ENCODE measurements at places on chromosomes 5 and 9.

- DNase-seq: no peak
Measured at GRCh38 chr5:130109152-130109551, 204.9 kb downstream of the CHSY3 start.

- DNase-seq: no peak
Measured at GRCh38 chr5:173707392-173707791, 90.9 kb upstream of the BOD1 start.

- no peak for DNase-seq
Measured at GRCh38 chr5:132839426-132840301, 9.2 kb upstream of the SHROOM1 start.

DNA sequence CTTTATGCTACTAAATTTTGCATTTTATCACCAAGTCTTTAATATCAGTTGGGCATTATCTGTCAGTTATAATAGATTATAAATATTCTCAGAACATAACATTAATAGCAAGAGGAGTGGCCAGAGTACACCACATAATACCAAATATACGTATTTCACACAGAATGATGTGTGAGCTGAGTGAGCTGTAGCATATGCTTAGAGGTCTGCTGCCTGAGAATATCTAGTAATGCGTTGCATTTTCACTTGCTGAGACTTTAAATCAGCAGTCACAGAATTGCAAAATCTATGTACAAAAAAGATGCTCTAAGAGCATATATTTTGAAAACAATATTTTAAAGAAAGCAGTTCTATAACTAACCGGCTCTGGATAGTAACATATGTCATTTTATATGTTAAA is 921.1 kb upstream of the EDIL3 start:
- no peak for DNase-seq

DNA sequence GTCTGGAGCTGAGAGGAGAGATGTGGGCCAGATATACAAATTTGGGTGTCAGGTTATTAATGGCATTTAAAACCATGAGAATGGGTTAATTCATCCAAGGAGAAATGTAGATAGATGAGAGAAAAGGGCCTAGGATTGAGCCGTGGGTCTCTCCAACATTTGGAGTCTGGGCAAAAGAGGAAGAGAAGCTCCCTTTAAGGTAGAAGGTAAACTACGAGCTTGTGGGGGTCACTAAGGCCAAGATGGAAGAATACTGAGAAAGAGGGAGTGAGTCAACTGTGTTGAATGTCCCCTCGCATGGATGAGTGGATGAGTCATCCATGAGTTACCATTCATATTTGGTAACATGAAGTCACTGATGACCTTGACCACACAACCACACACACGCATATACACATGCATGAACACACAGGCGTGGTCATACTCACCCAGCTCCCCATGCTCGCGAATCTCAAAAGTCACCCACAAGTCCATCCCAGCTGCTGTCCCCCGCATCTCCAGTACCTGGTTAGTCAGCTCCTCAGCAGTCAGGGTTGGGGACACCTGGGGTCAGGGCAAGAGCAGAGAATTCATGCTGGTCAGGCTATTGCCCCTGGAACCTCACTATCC is 6.8 kb upstream of the FCHSD1 start:
- no peak for DNase-seq

GRCh38 chr5:93723681-93724080 is 17.7 kb downstream of the POU5F2 start:
- DNase-seq: no peak

GRCh38 chr5:165209101-165209727 is 1703.8 kb downstream of the MAT2B start:
- DNase-seq: peak; percentile 62

DNA sequence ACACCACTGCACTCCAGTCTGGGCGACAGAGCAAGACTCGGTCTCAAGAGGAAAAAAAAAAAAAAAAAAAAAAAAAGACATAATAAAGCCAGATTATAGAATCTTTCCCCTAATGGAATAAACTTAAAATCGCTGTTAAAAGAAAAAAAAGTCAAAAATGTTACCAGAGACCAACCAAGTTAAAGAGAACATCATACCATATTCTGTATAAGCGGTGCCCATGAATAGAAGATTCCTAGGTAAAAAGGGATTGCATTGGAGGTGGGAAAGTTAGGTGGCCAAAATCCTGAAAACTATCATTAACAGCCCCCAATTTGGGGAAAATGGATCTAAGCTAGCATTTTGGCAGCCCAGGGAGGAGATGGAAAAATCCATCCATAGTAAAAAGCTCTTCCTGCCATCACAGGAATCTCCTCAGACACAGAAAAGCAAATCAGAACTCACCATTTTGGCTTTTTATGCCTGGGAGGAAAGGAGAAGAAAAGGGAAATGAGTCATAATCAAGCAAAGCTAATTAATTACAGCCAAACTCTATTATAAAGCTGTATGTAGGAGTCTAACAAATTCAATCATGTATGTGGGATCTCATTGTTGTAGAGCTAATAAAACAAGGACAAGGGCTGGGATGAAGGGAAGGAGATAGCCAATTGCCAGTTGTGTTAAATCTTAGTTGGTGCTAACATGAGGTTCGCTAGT is 363.8 kb downstream of the ARL15 start:
- no peak for DNase-seq

- DNase-seq: peak; percentile 76
Measured at GRCh38 chr9:136671646-136672430, 9.1 kb downstream of the EGFL7 start.

DNA sequence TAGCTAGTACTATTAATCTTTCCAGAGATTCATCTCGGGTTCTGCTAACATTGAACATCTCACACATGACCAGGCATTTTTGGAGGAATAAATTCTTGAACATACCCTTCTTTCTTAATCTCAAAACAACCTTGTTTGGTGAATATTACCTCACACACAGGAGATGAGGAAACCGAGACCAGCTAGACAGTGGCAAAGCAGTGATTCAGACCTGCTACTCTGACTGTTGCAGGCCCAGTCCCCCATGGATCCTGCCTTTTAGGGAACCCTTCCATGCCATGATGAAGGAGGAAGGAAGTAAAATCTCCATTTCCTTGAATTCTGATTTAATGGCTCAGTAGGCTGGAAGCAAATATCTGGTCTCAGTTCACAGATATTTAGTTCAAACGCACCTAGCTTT is 2.6 kb downstream of the PCSK5 start:
- DNase-seq: no peak

- DNase-seq: no peak
Measured at GRCh38 chr9:82122731-82123130, 134.2 kb downstream of the SPATA31D1 start.
